Left cardiac atrium (tissue), 4 donors: ENCODE measurements at places on chromosomes 2 and 18.

DNA sequence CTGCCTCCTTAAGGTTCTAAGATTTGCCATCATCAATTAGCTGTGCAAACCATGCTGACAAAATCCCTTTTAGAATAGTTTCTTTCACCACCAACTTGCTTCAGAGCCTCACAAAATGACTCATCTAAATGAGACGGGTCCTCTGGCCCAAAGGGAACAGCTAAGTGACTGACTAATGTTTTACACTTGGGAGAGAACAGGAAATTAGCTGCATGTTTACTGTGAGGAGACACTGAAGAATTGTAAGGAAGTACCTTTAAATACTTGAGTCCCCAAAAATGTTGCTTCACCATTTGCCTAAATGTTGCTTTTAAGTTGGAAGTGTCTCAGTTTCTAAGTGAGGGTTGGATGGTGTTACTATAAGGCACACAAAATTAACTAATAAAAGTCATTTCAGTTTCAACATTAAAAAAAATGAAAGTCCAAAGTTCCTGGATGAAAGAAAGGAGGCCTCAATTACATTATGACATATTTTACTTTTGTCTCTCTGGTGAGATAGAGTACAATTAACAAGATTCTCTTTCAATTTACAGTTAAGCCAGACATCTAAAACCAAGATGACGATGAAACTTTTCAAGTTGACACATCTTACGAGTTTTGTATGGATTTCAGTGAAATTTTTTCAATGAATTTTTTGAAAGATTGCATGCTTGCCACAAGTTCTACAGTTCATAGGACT, 229.1 kb upstream of the FN1 start:
- DNase-seq, result no peak

DNA sequence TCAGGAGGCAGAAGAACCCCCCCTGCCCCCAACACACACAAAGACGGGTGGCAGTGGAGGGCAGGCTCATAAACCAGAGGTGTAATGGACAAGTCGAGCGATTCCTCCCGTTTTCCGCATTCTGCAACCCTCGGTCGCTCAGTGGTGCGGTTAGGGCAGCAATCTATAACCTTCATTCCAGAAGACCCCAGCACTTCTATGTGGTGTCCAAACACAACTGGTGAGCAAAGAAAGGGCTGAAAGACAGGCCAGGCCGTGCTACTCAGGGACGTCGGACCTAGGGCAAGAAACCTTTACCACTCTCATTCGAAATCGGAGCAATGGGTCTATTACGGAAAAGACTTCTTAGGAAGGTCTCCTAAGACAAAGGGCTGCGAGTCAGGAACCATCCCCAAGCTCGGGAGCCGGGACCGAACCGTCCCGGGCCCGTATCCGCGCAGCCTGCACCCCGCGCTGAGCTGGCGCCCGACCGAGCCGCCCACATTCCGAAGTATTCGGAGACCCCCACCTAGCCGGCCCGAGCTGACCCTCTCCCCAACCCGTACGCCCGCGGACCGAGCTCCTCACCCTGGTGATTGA, 568 bp downstream of the ARL5A start:
- DNase-seq, result no peak

DNA sequence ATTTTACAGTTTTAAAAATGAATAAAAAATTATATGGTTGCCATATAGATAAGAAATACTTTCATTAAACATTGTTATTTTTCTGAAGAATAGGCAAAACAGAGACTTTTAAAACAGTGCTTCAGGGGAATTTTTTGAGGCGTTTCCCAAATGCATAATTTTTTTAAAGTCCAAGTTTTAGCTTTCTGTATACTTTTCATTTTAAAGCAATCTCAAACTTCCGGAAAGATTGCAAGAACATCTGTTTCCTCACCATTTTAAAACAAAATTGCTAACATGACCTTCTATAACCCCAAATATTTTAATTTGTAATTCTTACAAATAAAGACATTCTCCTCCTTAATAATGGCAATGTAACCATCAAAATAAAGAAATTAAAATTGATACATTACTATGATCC, 15.1 kb upstream of the MBD2 start:
- no peak for DNase-seq

- no peak for DNase-seq
Observed at GRCh38 chr2:172153156-172153555, 50.5 kb upstream of the DLX2 start.

DNA sequence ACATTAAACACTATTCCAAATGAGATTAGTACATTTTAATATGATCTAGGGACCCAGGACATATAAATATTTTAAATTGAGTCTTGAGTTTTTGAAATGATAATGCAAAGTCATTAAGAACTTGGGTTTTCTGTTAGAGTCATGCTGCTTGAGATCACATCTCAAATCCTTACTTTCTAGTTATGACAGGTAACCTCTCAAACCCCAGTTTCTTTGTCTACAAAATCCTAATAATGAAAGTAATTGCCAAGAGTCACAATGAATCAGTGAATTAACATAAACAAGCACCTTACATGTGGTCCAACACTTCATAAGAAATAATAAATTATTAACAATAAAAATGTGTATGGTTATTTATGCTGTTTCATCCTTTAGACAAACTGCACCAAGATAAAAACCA, 607.6 kb downstream of the LRP1B start:
- no peak for DNase-seq
